ENCODE measurements at places on chromosomes 1 and 21. TPM values are rescaled to one million over a fixed set of nuclear protein-coding genes. Genes with fewer than 3 reads are reported as not detected.
A peak's percentile ranks its signal among the peaks of the same experiment; 100 is the strongest.

DNA sequence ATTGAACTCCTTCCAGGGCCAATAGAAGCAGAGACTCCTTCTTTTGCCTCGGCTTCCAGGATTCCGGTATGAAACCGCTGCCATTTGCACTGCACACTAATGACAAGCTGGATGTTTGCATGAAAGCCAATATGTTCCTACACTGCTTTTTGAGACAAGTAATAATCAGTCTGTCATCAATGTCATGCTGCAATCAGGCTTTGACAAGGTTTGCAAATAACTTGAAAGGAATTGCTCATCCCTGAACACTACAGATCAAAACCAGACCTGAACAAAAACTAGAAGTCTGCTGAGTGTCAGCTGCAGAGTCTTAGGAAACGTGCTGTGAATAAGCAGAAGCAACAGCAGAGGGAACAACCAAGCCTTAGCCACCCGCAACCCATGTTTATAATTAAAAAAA, 720.7 kb upstream of the CXADR start:
- no peak for DNase-seq
- H3K4me1 ChIP-seq, result no peaks in the 10 kb centered on the region
- H3K27me3 ChIP-seq, result no peaks in the 10 kb centered on the region
- no peak overlapping the region for H3K4me3 ChIP-seq

GRCh38 chr21:36369064-36369685, 16.0 kb upstream of the CHAF1B start:
- H3K4me1 ChIP-seq, result no peaks in the 10 kb centered on the region
- peaks cover 98% of the 10 kb centered on the region for H3K36me3 ChIP-seq
- H3K27me3 ChIP-seq, result no peaks in the 10 kb centered on the region

DNA sequence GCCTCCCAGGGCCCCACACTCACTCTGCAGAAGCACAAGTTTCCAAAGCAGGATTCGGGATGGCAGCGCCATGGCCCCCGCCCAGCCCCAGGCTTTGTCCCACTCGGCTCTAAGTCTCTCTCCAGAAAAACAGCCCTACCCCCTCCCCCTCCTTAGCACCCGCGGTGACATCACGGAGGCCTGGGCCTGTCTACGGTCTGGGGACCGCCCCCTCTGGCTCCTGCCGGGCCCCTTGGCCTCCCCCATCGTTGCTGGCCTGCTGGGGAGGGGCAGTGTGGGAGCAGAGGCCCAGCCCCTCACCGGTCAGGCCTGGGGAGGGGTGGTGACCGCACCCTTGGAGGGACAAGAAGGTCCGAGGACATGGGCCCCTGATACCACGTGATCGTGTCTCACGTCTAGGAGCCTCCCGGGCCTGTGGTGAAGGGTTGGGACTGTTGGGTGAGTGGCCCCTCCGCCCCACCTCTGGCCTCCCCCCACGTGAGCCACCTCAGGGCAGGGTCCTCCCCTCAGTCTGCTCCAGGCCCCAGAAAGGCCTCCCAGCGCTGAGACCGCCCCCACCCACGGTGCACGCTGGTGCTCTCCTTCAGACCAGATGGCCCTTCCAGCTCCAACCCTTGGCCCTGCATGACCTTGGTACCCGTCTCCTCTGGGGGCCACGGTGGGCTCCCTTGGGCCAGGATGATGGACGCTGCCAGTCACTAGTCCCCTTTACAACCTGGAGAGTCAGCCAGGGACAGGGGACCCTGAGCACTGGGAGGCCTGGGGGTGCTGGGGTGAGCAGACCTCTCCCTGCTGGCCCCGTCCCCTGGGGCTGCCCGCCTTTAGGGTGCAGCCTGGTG, at the start of gene MXRA8:
Gene MXRA8, minus strand, starts transcription at position 123 of the 839 bp plus-strand sequence. Its CDS starts 51 bp downstream, at position 72.
- H3K27me3 ChIP-seq, result peaks cover 19% of the 10 kb centered on the region
- peak within 1 kb of the TSS; percentile 48 for H3K4me3 ChIP-seq
- no peaks in the 10 kb centered on the region for H3K36me3 ChIP-seq
- peaks cover 77% of the 10 kb centered on the region for H3K4me1 ChIP-seq
- no peak for DNase-seq
- peak within 1 kb of the TSS; percentile 88 for H3K27ac ChIP-seq

DNA sequence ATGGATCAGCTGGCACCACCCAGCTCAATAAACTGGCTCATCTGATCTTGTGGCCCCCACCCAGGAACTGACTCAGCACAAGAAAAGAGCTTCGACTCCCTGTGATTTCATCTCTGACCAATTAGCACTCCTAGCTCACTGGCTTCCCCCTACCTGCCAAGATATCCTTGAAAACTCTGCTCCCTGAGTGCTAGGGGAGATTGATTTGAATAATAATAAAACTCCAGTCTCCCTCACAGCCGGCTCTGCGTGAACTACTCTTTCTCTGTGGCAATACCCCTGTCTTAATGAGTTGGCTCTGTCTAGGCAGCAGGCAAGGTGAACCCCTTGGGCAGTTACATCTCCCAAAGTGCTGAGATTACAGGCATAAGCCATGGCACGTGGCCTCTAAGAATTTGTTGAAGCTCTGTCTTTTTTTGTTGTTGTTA, 11.8 kb upstream of the RHBDL2 start:
- H3K4me3 ChIP-seq, result no peak overlapping the region
- H3K27me3 ChIP-seq, result no peaks in the 10 kb centered on the region
- no peaks in the 10 kb centered on the region for H3K36me3 ChIP-seq
- no peak for DNase-seq
- no peak overlapping the region for H3K27ac ChIP-seq
- H3K4me1 ChIP-seq, result peaks cover 13% of the 10 kb centered on the region

- no peaks in the 10 kb centered on the region for H3K27me3 ChIP-seq
- peaks cover 22% of the 10 kb centered on the region for H3K4me1 ChIP-seq
- no peak overlapping the region for H3K27ac ChIP-seq
- DNase-seq, result peak; percentile 24
Measured at GRCh38 chr1:54819195-54819536, 18.0 kb upstream of the TTC22 start.

DNA sequence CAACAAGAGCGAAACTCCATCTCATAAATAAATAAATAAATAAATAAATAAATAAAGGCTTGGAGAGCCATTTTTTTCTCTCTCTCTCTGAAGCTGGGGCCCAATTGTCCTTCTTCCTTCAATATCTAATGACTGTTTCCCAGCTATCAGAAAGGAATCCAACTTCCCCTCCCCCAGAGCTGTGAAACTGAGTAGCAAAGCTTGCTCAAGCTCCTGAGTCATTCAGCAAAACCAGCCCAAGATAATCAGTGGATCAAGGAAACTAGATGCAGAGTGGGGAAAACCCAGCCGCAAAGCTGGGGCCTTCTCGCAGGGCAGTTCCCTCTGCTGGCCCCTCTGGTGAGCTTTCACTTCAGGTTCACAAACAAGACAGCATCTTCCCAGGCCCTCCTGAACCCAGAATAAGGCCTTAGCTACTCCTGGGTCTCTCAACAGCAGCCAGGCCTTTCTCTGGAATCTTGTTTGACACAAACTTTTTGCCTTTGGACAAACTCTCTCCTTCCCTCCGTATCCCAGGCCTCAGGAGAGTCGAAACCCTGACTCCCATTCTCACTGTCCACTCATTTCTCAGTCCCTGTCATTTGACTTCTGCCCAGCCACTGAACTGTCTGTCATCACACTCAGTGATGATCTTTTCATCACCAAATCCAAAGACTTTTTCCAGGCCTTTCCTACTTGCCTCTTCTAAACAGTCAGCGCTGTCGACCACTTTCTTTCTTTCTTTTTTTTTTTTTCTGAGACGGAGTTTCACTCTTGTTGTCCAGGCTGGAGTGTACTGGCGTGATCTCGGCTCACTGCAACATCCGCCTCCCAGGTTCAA, 18.0 kb upstream of the PTP4A2 start:
- H3K4me3 ChIP-seq, result no peak overlapping the region
- no peaks in the 10 kb centered on the region for H3K36me3 ChIP-seq
- peaks cover 36% of the 10 kb centered on the region for H3K4me1 ChIP-seq
- DNase-seq, result peak; percentile 91
- H3K27me3 ChIP-seq, result no peaks in the 10 kb centered on the region

DNA sequence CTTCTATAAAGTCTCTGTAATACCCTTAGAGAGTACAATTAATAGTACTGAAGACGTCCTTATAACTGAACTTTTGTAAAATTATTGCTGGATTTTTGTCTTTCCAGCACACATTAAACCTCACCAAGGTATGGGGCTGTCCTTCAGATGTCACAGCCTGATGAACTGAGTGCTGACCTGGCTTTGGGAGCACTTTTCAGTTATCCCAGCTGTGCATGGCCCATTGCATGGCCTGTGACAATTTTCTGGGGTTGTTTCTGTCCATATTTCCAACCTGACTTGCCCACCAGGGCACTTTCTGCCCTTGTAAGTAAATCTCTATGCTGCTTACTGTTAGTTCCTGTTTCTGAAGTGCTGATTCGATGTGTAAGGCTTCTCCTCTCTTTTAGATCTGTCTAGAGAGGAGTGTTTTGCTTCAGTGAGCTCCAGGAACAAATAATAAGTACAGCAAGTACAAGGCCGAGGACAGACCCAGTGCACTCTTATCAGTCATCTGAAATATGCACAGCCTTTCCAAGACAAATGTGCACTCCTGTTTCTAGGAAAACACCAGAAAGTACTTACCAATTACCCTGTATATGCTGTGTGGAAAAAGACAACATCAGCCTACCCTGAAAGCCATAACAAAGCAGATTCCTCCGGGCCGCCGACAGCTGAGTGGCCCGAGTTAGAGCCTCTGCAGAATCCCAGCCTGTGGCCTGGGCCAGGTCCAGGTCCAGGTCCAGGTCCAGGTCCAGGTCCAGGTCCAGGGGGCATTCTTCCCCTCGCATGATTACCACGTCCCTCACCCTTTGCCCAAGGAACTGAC, 121.7 kb downstream of the DHRS3 start:
- peaks cover 27% of the 10 kb centered on the region for H3K36me3 ChIP-seq
- H3K27me3 ChIP-seq, result no peaks in the 10 kb centered on the region
- no peak overlapping the region for H3K27ac ChIP-seq
- H3K4me1 ChIP-seq, result peaks cover 6% of the 10 kb centered on the region
- H3K4me3 ChIP-seq, result no peak overlapping the region

GRCh38 chr1:183730107-183730724, 74.7 kb upstream of the RGL1 start:
- peaks cover 5% of the 10 kb centered on the region for H3K4me1 ChIP-seq
- no peaks in the 10 kb centered on the region for H3K36me3 ChIP-seq
- no peak overlapping the region for H3K4me3 ChIP-seq
- no peak for DNase-seq
- no peak overlapping the region for H3K27ac ChIP-seq

RXFP4 gene
- not detected for total RNA-seq

HES5 gene
- 12.0 TPM for total RNA-seq

RGS16 gene
- 3.6 TPM for total RNA-seq

CR1L gene
- total RNA-seq, result not detected

DNA sequence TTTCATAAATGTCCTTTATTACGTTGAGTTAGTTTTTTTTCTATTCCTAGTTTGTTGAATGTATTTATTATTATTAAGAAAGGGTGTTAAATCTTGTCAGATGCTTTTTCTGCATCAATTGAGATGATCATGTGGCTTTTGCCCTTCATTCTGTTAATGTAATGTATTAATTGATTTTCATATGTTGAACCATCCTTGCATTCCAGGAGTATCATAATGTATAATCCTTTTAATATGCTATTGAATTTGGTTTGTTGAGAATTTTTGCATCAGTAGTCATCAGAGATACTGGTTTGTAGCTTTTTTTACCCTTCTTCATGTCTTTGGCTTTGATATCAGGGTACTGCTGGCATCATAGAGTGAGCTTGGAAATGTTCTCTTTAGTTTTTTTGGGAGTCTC, 100.0 kb downstream of the POFUT2 start:
- H3K36me3 ChIP-seq, result peaks cover 72% of the 10 kb centered on the region
- no peak overlapping the region for H3K4me3 ChIP-seq
- H3K27ac ChIP-seq, result no peak overlapping the region
- no peak for DNase-seq
- no peaks in the 10 kb centered on the region for H3K27me3 ChIP-seq
- H3K4me1 ChIP-seq, result no peaks in the 10 kb centered on the region

DNA sequence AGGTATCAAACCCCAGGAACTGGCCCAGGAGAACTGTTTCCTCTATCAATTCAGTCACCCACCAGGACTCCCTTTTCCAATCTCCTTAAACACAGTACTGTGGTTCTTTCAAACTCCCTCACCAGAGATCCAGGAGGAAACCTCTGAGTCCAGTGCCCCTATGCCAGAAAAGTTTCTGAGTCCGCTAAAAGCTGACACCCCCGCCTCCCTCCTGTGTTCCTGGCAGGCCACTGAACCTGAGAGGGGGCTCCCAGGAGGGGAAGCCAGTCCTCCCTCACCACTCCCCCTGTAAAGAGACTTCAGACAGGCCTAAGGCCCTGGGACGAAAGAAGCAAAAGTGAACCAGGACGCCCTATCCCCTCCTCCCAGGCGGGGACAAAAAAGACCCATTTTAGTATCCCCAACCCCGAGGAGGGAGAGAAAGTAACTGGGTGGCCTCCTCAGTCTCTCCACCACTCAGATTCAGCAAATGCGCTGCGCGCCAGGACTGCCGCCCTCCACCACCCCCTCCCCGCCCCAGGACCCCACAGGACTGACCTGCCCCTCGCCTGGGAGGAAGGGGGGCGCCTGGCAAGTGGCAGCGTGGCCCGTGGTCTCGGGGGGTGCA, 624 bp downstream of the SLC41A1 start:
- peaks cover 36% of the 10 kb centered on the region for H3K4me1 ChIP-seq
- H3K27me3 ChIP-seq, result no peaks in the 10 kb centered on the region
- H3K27ac ChIP-seq, result peak overlapping the region; percentile 50
- peaks cover 2% of the 10 kb centered on the region for H3K36me3 ChIP-seq

DNA sequence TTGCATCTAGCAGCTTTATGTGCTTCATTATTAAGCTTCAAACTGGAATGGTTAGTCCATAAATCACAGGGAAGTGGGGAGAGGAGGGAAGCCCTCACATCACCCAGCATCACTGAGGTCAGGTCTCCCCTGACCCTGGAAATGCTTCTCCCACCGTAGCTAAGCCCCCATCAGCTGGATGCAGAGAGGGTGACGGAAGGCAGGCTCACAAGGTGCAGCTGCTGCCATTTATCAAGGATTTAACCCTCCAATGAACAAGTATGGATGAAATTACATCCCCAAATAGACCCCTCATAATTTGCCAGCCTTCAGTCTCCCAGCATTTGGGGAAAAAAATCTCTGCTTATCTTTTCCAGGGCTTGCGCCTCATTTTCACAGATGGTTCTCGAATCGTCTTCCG, 60.8 kb downstream of the PGM1 start:
- H3K4me1 ChIP-seq, result no peaks in the 10 kb centered on the region
- no peak for DNase-seq
- H3K27ac ChIP-seq, result no peak overlapping the region
- H3K36me3 ChIP-seq, result peaks cover 21% of the 10 kb centered on the region

All from suprapubic skin (tissue), 4 donors.